Gastroesophageal sphincter (tissue), 4 donors: ENCODE measurements at places on chromosomes 4 and X. TPM values are rescaled to one million over a fixed set of nuclear protein-coding genes. Genes with fewer than 3 reads are reported as not detected.

The ZNF711 gene
- 0.96 TPM for total RNA-seq

The HTR2C gene
- total RNA-seq: not detected

The TRIM61 gene
- not detected for total RNA-seq

The ADH4 gene
- 10.9 TPM for total RNA-seq

The TMEM31 gene
- total RNA-seq: not detected

The ODAPH gene
- total RNA-seq: not detected

The KLHL15 gene
- 42.3 TPM for total RNA-seq

The GC gene
- total RNA-seq: 0.62 TPM

The KLHL4 gene
- 1.7 TPM for total RNA-seq

The NXF2B gene
- total RNA-seq: not detected

The TTC29 gene
- not detected for total RNA-seq

The HPSE gene
- 0.47 TPM for total RNA-seq

The RBMX gene
- 315 TPM for total RNA-seq

The EMD gene
- total RNA-seq: 50.6 TPM
